Head of caudate nucleus (tissue), 42 donors: ENCODE measurements at places on chromosomes 1 and 21.
A peak's percentile ranks its signal among the peaks of the same experiment; 100 is the strongest.

- no peak for DNase-seq
Measured at GRCh38 chr1:156308078-156308477, 9.0 kb upstream of the VHLL start.

DNA sequence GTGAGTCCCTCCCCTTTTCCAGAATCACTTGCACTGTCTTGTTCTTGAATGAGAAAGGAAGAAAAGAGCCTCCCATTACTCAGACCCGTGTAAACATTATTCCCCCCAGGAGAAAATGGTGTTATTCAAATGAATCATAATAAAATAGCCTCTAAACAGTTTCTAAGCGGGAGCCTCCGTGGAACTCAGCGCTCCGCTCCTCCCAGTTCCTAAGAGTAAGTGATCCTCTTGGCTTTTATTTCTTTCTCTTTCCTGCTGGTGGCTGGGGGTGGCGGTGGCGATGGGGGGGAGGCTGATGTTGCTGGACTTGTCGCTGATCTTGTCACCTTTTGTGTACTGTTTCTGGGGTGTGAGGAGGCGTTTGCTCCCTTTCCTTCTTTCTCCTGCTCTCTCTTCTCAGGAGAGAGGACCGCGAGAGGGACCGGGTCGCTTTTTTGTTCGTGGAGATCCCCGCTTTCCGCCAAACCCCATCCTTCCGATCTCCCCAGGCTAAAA lies 781 bp downstream of the PROX1 start:
- DNase-seq = no peak

GRCh38 chr1:36092166-36092797 lies 3.6 kb downstream of the ADPRS start:
- no peak for DNase-seq

DNA sequence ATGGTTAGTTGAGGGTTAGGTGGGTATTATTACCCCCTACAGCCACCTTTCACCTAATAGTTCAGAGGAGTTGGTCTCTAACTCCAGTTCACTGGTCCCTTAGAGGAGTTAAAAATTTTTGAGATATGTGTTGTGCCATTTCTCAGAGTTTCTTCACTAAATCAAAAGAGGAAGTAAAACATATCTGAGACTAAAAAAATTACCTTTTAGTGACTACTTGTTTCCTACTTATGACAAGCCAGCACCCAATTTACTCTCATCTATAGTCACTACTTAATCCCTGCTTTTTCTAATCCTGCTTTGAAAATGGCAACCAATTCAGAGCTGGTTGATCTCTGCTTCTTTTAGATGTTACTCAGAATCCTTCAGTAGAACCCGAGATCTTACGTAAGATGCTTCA lies 1316.8 kb upstream of the B3GALT2 start:
- no peak for DNase-seq

DNA sequence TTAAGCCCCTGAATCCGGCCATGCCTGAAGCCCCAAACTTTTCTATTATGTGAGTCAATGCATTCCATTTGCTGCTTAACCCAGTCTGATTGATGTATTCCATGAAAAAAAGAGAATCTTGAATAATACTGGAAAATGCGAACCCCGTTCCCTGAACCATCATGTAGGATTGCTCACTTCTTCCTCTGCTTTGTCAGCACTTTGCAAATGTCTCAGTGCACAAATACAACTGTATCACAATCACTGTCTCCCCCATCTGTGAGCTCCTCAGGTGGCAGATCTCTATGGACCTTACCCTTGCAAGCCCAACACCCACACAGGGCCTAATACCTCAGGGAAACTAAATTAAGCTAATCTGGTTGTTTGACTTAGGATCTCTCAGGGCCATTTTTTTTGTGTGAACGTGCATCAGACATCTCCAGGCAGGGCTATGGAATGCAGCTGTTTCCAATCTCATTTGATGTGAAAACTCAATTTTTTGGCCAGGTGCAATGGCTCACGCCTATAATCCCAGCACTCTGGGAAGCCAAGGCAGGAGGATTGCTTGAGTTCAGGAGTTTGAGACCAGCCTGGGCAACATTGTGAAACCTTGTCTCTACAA lies 2.1 kb upstream of the RCAN3 start:
- DNase-seq = no peak

GRCh38 chr1:177741476-177741875 lies 228.4 kb downstream of the SEC16B start:
- peak; percentile 1 for DNase-seq

DNA sequence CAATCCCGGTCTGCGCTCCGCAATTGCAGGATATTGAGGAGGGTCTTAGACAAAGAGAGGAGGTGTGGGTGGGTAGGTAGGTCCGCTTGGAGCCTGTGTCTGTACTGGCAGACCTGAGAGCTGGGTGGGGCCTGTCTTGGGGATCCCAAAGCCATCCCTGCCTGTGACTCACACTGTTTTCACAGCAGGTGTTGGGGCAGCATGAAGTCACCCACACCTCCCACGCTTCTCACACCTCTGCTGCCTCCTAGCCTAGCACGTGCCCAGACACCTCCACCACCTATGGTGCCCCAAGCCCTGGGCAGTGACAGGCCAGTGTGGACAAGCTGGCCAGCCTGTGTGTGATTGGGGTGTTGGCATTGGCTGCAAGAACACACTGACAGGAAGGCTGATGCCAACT lies 65.7 kb upstream of the ECE1 start:
- no peak for DNase-seq

GRCh38 chr21:35905096-35905962 lies 155.0 kb downstream of the SETD4 start:
- no peak for DNase-seq

- no peak for DNase-seq
Measured at GRCh38 chr1:115669002-115669673, 27.4 kb downstream of the VANGL1 start.

- DNase-seq = no peak
Measured at GRCh38 chr1:66095190-66095589, 302.5 kb downstream of the PDE4B start.

GRCh38 chr21:32977216-32977615 lies 48.5 kb upstream of the OLIG2 start:
- peak; percentile 47 for DNase-seq

- no peak for DNase-seq
Measured at GRCh38 chr1:53115403-53116306, 26.8 kb downstream of the SLC1A7 start.

DNA sequence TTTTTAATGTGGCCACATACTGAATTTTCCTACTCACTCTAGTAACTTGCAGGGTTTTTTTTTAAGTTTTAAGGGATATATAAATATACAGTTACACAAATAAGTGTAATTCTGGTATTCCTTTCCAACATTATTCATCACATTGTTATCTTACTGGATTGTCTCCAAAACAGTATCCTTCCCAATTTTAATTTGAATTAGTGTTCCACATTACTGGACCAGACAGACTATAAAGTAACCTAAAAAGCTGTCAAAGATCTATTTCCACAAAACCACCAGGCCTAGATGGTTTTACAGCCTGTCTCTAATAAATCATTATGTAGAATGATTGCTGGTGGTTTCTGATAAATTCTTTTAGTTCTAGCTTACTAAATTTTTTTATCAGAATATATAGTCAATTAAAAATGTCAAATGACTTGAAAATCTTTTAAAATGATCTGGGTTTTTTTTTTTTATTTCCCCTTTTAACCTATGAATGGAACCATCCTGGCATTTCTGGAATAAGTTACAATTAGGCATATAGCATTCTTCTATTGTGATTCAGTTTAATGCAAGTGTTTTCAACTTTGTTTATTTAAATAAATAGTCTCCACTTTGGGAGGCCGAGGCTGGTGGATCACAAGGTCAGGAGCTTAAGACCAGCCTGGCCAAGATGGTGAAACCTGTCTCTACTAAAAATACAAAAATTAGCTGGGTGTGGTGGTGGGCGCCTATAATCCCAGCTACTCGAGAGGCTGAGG lies 59.3 kb downstream of the PACC1 start:
- no peak for DNase-seq

DNA sequence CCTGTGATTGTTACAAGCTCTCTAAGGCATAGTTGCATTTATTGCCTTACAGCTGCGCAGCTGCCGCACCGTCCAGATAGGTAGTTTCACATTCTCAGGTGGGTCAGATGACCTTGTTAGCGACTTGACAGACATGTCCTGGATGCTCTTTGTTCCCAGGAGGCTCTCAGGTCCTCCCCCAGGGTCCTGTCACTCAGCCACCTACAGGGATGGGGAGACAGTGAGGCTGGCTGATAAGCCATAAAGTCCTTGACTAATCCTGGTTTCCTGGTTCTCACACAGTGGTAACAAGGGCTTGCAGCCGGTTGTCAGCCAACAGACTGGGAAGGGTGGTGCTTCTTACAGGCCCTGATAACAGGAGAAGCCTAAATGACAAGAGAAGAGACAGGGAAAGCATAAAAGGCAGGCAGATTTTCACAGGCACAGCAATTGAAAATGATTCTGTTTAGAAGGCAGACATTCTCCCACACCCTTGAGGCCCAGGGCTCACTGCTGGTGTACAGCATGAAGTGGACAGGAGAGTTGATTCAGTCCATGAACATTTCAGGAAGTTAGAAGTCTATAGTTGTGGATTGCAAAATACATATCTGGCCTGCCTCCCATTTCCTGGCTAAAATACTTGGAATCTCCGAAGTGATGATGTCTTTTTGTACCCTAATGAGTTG lies 2.9 kb downstream of the ARF1 start:
- DNase-seq = no peak

DNA sequence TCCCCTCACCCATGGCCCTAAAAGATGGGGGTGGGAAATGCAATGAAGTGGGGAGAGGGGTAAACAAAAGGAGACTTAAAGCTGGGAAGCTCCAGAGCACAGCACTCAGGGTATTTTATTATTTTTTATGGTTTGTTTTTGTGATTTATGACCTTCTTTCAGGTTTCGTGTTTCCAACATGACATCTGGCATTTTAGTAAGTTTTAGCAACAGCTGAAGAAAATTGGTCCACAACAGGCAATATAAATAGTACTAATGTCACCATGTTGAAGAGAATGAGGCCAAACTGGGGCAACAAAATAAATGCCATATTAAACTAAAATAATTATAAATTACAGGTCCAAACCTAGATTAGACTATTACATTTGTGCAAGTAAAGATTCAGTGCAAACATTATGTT lies 56.3 kb downstream of the TBX15 start:
- DNase-seq = no peak

- DNase-seq = no peak
Measured at GRCh38 chr1:235122348-235122747, 6.3 kb downstream of the TOMM20 start.

DNA sequence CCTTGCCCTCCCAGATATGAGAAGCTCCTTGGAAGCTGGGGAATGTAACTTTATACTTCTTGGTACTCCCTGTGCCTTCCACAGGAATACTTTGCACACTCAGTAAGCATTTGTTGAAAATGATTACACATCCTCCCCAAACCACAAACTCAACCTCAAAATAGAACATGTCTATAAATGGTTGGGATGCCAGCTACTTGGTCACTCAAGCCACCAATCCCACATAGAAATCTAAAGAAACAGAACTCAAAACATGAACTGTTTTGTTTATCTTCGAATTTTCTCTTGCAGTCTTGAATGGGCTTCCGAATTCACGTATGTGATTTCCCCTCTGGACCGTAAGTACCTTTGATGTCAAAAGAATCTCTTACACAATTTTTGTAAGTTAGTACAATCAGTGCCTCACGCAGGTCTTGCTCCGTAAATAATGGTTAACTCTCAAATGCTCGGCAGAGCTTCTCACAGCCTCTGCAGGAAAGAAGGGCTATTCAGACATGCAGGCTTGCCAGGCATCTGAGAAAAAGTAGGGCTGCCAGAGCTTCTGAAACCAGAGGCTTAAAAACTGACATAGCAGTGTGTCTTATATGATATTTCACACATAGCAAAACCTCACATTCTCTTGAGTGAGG lies 26.9 kb downstream of the SORT1 start:
- no peak for DNase-seq

DNA sequence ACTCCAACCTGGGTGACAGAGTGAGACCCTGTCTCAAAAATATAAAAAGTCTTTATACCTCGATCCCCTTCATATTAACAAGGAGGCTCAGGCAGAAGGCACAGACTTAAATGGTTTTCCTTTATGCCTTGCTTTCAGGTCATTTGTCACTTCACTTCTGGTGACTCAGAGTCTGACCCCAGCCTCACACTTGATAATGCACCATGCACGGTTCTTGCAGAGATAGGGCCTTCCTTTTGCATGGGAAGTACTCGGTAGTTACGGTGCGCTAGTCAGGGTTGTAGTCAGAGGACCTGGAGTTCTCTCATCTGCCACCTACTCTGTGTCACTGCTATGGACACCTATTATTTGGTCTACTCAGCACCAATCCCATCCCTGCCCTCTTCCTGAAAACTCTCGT lies 43.6 kb upstream of the BMP8B start:
- no peak for DNase-seq

DNA sequence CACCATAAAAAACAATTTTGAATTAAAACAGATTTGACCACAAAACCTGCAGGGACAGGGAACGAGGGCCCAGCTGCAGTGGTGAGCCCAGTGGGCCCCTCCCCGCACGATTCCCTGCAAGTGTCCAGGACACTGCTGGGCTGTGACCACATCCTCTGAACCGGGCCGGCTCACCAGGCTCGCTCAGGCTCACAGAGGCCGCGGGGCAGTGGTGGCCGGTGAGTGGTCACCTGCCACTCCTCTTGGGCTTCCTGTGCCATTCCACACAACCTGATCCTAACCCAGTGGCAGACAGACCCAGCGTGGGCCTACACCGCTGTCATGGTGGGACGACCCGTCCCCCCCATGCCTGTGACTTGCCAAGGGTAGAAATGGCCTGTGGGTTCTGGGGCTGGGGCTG lies 36.5 kb upstream of the RIPK4 start:
- no peak for DNase-seq

- DNase-seq = peak; percentile 21
Measured at GRCh38 chr1:110756506-110756905, 81.8 kb upstream of the KCNA3 start.

GRCh38 chr1:223788746-223789415 lies 56.9 kb downstream of the TP53BP2 start:
- no peak for DNase-seq

DNA sequence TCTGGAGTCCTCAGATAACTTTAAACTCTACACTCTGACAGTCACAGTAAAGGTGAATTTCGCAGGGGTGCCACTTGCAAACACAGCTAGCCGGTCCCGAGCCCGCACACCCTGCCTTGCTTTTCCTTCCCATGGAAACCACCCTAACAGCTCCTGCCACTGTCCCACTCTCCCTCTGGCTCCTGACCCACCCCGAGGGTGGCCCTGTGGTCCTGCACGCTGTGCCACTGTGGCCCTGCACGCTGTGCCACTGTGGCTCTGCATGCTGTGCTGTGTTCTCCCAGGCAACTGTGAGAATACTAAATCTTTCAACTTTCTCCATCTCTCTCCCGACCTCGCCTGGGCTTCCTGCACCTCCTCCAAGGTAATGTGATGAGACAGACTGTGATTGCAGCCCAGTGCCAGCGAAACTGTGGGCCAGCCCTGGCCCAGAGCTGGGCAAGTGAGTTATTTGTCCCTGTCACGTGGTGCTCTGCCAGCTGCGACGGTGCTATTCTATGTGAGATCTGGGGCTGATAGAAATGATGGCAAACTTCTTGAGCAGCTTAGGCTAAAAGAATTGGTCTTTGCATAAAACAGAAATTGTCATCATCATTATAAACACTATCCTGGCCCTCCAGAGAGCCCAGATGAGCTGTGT lies 63.4 kb upstream of the TARBP1 start:
- peak; percentile 46 for DNase-seq

GRCh38 chr1:245961137-245961540 lies 545.9 kb downstream of the SMYD3 start:
- DNase-seq = no peak

- DNase-seq = no peak
Measured at GRCh38 chr1:7373251-7373650, 397.8 kb upstream of the VAMP3 start.

- no peak for DNase-seq
Measured at GRCh38 chr1:12472798-12473551, 145.0 kb downstream of the DHRS3 start.
